Lower lobe of right lung (tissue), 2 donors: ENCODE measurements at places on chromosomes 2 and 18.

GRCh38 chr2:10576456-10576855, 113.3 kb downstream of the NOL10 start:
- DNase-seq, result no peak

DNA sequence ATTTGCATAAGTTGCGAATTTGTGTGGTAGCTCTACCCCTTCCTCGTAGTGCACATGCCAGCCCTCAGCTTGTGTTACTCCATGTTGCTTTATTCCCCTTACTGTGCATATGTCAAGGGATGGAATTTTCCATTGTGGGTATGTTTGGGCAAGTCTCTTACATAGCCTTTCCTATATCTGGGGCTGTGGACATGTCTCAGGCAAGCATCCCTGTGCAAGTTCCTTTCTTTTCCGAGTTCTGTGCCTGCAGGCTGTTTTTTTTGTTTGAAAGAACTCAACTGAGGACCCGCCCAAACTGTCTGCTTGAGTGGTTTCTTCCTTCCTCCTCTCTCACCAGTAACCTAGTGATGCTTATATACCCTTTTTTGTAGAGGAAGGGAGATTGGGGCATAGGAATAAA, 1739.1 kb upstream of the PIK3C3 start:
- no peak for DNase-seq

DNA sequence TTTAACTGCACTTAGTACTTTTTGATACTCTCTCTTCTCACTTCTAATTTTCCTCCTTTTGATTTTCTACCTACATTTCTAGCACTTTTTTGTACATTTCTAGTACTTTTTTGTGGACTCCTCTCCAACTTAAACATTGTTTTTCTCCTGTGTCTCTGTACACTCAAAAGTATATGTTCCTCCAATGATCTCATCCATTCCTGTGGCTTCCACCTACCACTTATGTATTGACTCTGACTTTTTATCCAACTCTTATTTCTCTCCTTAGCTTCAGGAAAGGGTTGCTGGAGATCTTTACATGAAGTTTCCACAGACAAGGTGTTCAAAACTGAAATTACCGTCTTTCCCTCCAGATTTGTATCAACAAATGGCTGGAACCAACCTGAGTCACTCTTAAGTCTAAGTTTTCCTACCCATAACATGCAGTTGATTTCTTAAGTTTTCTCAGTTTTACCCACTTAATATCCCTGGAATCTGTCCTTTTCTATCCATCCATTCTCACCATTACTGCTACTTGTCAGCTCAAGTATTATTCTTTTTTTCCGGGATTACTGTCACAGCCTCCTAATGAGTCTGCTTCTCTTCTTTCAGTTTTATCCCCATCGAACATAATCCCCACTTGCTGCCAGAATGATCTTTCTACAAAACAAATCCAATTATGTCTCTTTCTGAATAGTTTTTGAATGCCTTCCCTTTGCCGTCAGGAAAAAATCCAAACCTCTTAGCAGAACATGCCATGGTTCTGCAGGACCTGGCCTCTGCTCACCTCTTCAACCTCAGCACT, 22.6 kb upstream of the PELI1 start:
- DNase-seq, result no peak

DNA sequence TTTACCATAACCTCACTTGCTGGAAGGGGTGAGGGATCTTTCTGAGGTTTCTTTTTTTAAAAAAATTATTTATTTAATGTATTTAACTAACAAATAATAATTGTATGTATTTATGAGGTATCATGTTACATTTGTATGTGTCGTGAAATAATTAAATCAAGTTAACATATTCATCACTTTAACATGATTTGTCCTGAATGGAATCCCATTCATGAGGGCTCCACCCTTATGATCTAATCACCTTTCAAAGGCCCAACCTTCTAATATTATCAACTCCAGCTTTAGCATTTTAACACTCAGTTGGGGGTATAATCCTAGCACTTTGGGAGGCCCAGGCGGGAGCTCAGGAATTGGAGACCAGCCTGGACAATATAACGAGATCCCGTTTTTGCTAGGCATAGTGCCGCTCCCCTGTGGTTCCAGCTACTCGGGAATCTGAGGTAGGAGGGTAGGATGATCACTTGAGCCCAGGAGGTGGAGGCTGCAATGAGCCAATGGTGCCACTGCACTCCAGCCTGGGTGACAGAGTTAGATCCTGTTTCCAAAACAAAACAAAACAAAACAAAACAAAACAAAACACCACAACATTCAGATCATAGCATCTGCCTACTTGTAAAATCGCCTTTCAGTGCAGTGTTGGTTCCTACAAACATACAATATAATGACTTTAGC, 1.1 kb upstream of the TAF4B start:
- no peak for DNase-seq

GRCh38 chr2:102028470-102028869, 36.7 kb downstream of the IL1R2 start:
- DNase-seq, result no peak

GRCh38 chr2:70745276-70745825, 22.6 kb downstream of the ADD2 start:
- no peak for DNase-seq

DNA sequence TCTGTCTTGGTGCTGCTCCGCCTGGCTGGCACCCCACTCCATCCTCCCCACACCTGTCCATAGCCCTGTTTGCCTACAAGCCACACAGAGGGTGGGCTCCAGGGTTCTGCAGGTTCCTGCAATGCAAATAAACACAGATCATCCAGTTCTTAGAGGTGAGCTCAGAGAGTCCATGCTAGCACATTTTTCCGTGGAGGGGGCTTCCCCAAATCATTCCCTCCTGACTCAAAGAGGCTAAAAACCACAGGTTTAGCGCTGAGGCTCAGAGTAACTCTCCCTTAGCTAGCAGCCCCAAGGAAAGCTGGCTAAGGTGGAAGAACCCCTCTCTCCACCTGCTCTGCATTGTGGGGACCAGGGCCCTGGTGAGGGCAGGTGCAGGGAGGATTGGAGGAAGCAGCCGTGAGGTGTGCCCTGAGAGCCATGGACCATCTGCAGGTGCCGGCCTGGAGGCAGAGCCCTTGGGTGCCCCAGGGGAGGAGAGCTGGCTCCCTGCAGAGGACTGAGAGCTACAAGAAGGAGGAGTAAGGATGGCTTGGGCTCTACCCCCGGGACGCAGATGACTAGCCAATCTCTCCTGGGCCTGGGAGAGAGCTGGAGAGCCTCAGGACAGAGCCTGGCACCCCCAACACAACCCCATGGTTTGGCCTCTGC, 23.8 kb upstream of the TEX44 start:
- no peak for DNase-seq

DNA sequence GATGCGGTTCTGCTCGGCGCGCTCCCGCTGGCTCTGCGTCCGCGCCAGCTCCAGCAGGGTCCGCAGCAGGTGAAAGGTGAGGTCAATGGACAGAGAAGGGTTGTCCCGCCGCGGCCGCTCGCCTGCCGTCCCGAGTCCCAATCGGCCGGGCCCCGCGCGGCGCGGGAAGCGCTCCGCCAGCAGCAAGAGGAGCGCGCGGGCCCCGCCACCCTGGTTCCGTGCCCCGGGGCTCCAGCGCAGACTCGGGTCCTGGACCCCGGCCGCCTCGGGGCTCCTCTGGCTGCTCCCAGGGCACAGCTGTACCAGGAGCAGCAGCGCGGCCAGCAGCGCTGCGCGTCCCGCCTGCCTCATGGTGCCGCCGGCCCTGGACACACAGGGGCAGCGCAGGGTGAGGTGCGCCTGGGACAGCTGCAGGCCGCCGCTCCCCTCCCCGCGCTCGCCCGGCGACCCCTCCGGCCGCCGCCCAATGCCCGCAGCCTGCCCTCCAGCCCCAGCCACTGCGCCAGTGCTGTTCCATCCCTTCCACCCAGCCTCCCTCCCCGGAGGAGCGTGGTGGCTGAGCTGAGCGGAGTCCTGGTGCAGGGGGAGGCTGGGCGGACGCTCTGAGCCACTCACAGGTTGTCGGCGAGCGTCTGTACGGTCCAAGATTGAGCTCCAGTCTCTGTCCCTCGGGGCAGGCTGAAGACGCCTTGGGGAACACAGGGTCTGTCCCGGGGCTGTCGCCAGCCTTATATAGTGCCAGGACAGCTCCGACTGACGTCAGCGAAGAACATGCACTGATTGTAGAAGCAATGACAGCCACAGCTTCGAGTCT, 493 bp downstream of the UCN start:
- DNase-seq, result no peak

- no peak for DNase-seq
Measured at GRCh38 chr18:69817335-69817940, 130.2 kb downstream of the CD226 start.

DNA sequence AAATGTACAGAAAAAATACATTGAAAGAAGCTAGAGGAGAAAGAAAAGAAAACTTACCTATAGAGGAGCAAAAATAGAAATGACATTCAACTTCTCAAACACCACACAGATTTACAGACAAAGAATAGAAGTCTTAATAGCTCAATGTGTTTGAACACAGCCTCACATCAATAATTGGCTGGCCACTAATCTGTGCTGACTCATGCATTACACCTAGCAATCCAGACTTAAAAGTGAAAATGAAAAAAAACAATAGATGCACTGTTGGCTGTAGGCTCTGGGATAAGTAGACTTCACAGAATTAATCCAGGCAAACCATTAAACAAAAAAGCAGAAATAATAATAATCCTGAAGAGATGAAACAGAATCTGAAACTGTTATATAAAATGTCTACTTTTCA, 961.3 kb upstream of the CELF4 start:
- DNase-seq, result no peak

DNA sequence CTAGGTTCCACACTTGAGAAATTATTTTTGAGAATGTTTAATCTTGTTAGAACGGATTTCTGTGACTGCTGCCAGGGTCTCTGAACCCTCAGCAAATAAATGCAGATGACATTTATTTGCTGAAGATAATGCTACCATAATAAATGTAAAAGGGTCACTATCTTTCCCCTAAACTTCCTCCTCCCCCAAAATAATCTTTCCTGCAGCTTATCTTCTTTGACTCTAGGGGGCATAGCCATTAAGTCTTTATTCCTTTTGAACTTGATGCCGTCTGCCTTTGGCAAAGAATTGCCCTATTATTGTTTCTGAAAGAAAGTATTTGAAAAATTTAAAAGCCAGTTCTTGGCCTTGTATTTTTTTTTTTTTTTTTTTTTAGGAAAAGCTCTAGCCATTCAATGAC, 63.6 kb upstream of the ACSL3 start:
- DNase-seq, result no peak

- DNase-seq, result no peak
Measured at GRCh38 chr2:237427769-237428506, 14.0 kb upstream of the COL6A3 start.

DNA sequence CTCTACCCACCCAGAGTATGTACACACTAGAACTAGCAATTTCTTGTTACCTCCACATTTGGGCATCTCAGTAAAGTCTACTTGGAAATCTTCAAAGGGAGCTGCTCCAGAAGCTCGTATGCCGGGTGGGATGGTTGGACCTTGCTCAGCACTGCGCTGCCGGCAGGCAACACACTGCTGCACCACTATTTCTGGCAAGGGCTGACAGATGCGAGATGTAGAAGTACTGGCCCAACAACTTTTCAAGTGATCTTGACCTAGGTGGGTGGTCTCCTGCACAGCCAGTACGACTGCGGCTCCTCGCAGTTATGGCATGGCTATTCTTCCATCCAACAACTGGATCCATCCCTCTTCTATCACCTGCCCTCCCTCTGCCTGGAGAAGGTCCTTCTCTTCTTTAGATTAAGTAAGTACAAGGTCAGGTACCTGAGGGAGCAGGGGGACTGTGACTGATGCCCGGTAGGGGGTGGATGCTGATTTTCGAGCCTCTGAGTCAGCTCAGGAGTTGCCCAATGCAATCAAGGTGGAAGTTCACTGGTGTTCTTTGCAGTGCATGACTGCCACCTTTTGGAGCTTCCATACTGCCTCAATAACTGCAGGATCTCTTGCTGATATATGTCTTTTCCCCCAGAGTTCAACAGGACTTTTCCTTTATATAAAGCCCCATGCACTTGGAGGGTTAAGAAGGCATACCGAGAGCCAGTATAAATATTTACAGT, 100.4 kb upstream of the SLC1A4 start:
- no peak for DNase-seq

DNA sequence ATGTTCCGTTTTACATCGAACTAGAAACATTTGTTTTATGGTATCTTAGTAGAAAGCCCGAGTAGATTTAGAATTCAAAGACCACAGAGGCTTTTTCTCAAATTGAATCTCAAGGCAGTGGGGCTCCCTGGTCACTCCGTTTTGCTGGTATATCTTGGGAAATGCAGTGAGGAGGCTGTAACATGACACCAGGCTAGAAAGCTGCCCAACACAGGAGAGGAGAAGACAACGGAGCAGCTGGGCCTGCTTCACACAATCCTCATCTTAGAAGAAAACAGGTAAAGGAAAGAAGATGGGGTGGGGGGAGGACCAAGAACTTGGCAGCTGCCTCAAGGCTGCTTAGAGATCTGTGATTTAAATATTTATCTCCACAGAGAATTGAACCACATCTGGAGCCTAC, 38.3 kb upstream of the EPB41L3 start:
- no peak for DNase-seq

GRCh38 chr2:18588049-18588448, 1.3 kb downstream of the NT5C1B start:
- no peak for DNase-seq

GRCh38 chr2:39529836-39530235, 92.8 kb upstream of the MAP4K3 start:
- no peak for DNase-seq

DNA sequence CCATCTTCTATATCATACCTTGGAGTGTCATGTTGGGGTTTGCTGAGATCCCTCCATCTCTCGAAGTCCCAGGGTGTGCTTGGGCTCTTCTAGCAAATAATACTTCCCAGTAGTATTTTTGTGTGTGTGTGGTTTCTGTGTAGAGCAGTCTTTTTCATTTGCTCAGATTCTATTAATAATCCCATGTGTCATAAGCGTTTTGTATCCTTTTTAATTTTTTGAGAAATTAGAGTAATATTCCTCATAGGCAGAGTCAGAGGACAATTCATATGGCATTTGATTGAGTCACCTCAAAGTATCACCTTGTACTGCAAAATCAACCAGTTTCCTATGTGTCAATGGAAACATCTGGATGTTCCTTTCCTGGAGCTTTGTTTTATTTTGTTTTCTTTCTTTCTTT, 37.4 kb upstream of the PPP1R1C start:
- no peak for DNase-seq

DNA sequence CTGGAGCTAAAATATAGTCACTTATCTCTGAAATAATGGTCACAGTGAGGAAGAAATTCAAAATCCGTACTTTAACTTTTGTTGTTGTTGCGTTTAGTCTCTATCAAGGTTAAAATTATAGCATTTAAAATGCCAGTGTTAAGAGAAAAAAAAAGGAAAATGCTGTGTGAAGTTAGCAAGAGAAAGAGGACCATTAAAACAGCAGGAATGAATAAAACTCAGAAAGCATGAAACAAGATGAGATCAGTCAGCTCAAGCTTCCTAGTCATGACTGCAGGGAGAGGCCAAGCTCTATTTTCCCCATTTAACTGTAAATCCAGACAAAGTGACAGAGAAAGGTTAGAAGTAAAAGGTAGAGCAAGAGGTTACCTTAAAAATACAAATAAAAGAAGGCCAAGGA, 281.7 kb upstream of the ATP5MC3 start:
- DNase-seq, result no peak

- no peak for DNase-seq
Measured at GRCh38 chr2:8355102-8355859, 326.6 kb upstream of the ID2 start.
